ENCODE measurements at places on chromosomes 11 and 22.
A peak's percentile ranks its signal among the peaks of the same experiment; 100 is the strongest.

DNA sequence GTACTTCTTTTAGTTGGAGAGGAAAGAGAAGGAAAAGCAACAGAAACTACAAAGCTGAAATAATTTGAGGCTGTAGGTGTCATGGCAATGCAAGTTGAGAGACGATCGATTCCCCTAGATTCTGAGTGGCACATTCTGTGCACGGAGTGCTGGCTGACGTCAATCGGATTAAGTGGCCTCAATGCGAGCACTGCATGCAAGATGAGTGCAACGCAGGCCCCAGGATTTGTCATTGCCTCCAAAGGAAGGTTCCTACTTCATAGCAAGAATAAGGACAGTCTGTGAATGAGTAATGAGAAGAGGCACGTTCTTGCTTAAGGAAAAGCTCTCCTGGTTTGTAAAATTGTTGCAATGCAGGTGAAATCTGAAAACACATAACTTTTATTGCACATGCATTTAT is 892.4 kb downstream of the KCNA4 start:
- DNase-seq: no peak

GRCh38 chr11:106156290-106156937 is 79.0 kb downstream of the AASDHPPT start:
- no peak for DNase-seq

DNA sequence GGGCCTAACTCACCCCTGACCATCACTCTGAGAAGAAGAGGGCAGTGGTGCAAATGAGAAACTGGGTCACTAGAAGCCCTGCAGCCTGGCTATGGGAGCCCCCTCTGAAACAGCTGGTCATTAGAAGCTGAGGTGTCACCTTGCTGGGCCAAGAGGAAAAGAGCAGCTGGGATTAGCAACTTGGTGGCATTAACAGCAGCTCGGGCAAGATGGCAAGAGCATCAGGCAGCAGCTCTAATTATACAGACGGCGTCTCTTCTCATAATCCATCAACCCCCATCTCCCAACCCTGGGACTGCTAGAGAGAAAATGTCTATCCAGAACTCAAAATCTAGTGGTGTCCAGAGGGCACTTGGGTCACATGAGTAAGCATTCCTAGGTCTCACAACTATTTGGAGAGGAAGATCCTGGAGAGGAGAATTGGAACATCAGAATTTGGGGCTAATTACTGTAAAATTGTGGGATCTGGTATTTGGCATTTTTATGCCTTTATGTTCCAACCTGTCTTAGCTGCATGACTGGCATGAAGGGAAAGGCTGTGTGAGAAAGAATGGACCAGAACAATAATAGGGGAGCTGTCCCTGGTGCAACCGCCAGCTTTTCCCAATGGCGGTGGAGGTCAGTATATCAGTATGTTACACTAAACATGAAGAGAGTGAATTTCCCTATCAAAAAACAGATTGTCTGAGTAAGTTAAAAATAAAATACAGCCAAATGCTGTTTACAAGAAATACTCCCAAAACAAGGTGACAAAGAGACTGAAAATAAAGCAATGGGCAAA is 7.6 kb upstream of the LMO1 start:
- no peak for DNase-seq

DNA sequence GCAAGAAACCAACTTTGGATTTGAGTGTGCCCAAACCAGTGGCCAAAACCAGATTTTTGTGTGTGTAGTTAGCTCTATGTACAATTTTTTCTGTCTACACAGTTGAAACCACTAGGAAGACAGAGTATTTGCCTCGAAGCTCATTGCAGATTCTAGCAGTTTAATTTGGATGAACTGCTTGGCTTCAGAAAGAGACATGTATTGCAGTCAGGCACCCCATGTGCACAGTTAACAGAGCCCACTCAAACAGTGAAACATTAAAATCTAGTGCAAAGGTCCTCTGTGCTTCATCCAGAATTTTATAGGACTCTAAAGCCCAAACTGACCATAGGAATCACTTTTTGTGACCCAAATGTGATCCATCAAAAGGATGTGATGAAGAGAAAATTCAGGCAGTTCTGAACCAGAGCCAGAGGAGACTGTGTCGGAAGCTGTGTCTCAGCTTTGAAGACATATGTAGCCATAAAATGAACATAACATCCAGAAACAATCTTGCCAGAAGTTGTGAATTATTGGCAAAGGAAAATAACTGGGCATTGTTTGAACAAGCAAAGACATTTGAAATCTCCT is 82.7 kb downstream of the PANX1 start:
- DNase-seq: no peak

- no peak for DNase-seq
Observed at GRCh38 chr11:28584992-28585391, 476.8 kb downstream of the METTL15 start.

GRCh38 chr22:48947636-48948035 is 880.0 kb downstream of the BRD1 start:
- no peak for DNase-seq

DNA sequence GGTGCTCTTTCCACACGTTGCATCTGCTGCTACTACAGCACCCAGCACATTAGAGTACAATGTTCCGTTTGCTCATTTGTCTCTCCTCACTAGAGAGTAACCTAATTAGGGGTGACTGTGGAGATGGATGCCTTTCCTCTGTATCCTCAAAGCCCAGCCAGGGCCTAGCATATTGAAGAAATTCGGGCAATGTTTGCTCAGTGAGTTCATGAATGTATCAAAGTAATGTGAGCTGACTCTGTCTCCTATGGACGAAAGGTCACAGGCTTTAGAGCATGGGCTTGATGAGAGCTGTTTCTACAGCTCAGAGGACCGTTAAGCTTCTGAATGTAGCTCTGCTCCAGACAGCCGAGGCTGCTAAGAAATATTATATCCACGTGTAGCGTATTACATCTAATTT is 67.5 kb downstream of the C11orf58 start:
- no peak for DNase-seq

DNA sequence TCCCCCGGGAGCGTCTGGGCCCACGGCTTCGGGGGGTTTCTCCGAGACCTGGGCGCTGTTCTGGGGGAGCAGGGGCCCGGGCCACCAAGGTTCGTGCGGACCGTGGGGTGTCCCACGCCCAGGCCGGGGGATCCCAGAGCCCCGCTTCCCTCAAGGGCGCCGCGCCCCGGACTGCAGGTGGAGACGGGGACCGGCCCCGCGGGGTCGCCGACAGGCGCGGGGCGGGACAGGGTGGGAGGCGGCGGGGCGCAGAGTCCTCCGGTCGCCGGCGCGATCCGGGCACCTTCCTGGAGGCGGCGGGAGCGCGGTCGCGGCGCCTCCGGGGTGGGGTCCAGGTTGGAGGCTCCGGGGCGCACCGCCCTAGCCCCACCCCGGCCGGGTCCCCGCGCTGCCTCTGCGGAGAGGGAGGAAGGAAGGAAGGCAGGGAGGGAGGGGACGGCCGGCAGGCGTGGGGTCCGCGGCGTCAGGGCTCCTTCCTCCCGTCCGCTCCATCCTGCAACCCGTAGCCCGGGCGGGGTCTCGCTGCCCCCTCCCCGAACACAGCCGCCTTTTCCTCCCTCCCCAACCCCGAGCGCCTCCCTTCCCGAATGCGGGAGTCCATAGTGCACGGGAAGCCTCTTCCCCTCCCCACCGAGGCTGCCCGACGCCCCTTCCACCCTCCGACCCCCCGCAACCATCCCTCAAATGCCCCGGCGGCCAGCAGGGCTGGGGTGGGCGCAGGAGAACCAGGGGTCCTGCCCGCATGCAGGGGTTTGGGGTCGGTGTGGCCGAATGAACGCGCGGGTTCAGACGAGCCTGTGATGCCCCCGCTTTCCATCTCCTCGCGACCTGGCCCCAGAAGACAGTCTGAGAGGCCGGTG is 4.3 kb upstream of the ZBED4 start:
- DNase-seq: no peak

DNA sequence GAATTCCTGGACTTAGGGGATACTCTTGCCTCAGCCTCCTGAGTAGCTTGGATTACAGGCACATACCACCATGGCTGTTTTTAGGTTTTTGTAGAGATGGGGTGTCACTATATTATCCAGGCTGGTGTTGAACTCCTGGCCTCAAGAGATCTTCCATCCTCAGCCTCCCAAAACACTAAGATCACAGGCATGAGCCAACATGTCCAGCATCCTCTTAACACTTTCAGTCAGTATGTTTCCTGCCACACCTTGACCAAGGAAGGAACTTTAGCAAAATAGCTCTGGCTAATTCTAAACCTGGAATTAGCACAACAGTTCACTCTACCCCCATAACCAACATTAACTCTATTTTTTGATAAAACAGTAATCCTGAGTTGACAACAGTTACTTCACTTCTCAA is 27.2 kb upstream of the DNAJB7 start:
- no peak for DNase-seq

GRCh38 chr22:48320048-48320682 is 1507.5 kb downstream of the BRD1 start:
- no peak for DNase-seq

GRCh38 chr11:128905345-128906184 is 14.4 kb downstream of the KCNJ5 start:
- peak; percentile 33 for DNase-seq

- no peak for DNase-seq
Observed at GRCh38 chr11:111541254-111542061, 938 bp downstream of the LAYN start.

GRCh38 chr11:77449784-77450183 is 24.1 kb downstream of the PAK1 start:
- DNase-seq: no peak

DNA sequence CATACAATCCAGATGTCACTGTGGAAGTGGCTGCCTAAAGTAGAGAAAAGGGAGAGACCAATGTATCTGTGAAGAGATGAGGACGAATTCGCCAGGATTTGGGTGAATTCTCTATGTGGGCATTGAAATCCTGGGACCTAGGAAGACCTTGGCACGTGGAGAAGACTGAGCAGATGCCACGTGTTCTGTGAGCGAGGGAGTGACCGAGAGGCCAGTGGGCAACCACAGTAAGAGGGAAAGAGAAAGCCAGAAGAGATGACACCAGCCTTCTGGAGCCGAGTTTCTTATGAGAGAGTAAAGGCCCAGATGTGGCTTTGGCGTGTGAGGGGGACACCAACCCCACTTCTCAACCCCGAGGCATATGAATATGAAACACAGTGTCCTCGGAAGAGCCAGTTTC is 228.1 kb downstream of the BUD13 start:
- no peak for DNase-seq

DNA sequence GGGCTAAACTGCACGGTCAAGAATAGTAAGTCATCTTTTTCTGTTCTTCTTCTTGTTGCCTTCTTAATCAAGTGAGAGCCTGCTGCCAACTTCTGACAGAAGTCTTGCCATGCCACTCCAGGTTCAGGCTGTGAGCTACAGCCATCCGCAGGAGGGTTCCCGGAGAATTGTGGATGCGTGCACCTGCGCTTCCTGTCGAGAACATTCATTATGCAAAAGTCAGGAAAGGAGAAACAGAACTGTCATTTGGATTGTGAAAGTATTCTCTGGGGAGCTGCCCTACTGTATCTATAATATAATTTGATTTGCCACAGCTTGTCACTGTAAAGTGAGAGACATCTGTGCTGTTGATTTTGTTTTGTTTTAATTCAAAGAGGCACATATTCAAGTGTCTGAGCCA is 12.3 kb downstream of the IL17RA start:
- DNase-seq: no peak

DNA sequence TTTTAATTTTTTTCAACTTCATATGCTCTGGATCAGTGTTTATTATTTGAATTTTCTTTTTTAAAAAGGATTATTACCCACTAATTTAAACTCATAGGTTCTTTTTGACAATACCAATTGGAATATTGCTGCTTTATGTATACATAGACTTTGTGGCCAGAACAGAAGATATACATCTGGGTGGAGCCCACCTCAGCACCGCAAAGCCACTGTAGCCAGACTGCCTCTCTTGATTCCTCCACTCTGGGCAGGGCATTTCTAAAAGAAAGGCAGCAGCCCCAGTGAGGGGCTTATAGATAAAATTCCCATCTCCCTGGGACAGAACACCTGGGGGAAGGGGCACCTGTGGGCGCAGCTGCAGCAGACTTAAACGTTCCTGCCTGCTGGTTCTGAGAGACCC is 10.6 kb upstream of the C11orf58 start:
- DNase-seq: no peak

DNA sequence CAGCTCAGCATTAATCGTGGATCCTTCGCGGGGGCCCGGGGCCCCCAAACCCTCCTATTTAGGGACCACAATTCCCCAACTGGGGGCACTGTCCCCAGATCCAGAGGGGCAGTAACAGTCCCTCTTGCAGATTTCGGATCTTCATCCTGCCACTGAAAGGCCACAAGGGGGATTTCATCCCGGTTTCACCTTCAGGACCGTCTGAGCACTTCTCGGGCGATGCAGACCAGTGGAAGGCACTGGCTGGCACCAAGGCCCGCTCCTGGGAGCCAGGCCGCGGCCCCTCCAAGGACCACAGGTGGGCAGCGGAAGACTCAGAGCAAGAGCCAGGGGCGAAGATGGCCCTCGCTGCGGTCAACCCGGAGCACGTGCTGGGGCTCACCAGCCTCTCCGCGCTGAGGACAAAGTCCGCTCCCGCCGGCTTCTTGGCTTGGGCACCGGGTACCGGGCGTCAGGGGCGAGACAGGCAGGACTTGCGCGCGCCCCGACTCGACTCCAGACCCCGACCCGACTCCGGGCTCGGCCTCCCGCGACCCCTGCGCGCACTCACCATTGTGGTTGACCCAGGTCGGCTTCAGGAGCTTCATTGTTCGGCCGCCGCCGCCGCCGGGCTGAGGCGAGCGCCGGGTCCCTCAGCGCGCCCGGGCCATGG is 517 bp downstream of the HIRA start:
- DNase-seq: no peak

DNA sequence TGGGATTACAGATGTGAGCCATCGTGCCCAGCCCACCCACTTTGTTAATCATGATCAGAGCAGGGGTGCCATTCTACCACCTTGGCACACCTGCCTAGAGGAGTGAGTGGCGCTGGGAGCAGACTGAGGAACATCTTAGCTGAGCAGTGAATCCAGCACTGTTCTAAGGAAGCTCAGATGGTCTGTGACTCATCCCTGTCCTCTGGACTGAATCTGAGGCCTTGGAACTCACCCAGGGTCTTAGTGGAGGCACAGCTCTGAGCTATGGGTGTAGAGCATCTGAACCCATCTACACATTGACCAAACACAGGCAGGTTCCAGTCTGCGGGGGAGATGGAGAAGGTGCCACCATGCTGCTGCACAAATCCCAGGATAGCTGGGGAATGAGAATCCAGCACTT is 14.9 kb downstream of the PGAP2 start:
- no peak for DNase-seq

- peak; percentile 19 for DNase-seq
Observed at GRCh38 chr22:22855617-22856308, 31.9 kb upstream of the IGLL5 start.

DNA sequence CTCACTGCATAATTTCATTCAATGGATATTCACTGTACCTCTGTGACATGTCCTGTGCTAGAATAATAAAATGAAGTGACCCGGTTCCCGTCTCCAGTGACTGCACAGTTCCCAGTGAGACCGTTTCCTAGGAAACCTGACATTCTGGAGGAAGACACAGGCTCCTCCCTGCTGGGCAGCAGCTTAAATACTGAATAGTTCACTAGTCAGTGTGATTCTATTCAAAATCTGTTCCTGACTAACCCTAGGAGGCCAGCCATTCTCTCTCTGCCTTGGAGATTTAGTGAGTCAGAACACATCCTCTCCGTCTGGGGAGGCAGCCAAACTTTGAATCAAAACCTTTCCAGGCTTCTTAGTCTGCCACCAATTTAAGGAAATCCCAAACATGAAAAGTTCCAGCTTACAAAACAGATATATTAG is 11.3 kb downstream of the TRIM66 start:
- DNase-seq: no peak
